Fibroblast of skin of abdomen (primary cell): ENCODE measurements at places on chromosomes 3 and 15.

- no peak for DNase-seq
These were observed 104.9 kb downstream of the LINGO1 start for GRCh38 chr15:77527831-77528231.

GRCh38 chr3:107690522-107691138, 167.9 kb downstream of the BBX start:
- DNase-seq: peak; percentile 56

- no peak for DNase-seq
These were observed 27.9 kb upstream of the GP9 start for GRCh38 chr3:129032716-129033115.

GRCh38 chr3:185207931-185208746, 45.7 kb downstream of the EHHADH start:
- peak; percentile 81 for DNase-seq

- peak; percentile 29 for DNase-seq
These were observed 17.2 kb upstream of the TIMP4 start for GRCh38 chr3:12175844-12176453.
